ENCODE measurements at places on chromosomes 2 and 18.
A peak's percentile ranks its signal among the peaks of the same experiment; 100 is the strongest.

DNA sequence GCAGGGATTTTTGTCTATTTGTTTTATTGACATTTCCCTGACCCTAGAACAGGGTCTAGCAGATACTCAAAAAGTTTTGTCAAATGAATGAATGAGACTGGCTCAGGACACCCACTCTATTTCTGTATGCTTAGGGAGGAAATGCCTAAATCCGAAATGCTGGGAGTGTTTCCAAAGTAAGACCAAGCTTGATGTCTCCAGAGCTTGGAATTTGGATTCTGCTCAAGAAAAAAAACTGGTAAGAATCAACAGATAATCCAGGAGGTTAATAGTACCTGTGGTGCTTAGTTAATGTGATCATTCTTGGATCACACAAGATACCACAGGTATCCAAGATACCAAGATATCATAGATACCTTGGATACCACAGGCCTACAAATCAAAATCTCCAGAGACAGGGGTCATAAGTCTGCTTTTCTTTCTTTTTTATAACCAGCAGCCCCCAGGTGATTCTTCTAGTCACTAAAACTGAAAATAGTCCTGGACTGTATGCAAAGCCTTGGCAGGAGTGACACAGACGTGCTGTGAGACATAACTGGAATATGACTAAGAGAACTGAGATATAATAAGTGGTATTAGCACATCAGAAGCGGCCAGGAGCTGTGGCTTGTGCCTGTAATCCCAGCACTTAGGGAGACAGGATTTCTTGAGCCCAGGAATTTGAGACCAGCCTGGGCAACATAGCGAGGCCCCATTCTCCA lies 39.9 kb upstream of the SP3 start:
- DNase-seq: peak; percentile 57

DNA sequence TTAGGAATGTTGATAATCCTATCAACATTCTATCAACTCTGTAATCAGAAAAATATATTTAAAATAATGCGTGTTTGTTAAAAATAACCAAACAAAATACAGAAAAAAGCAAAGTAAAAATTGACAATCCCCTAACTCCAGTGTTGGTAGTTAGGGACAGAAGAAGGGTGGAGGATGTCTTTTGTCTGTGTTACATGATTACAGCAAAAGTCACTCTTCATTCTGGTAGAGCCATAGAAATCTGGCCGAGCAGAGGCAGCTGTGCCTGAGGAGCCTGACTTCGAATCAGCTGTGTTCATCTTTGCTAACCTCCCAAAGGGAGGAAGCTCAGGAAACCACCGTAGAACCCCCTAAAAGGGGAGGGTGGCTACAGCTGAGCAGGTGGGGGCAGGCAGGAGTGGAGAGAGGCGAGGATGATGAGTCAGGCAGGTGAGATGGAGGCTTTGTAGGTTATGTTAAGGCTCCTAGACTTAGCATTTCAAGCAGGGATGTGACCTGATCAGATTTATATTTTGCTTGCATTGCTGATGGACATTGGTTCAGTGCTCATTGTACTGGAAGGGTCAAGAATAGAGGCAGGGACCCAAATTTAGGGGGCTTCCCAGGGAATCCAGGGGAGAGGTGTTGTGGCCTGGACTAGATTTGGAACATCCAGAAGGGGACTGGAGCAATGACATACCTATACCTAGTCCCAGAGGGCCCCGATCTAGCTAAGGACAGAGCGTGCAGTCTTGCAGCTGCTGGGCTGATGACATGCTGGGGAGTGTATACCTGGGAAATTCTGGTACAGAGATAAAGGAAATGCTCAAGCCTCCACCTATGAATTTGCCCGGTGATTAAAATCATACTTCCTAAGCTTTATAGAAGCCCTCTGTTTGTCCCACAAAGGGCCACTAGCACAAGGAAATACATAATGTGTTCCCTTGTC lies 95.7 kb downstream of the NEDD4L start:
- DNase-seq: no peak

GRCh38 chr2:188734691-188735090 lies 239.5 kb upstream of the COL3A1 start:
- peak; percentile 1 for DNase-seq

GRCh38 chr2:237904831-237905599 lies 45.6 kb downstream of the RAMP1 start:
- DNase-seq: peak; percentile 80

- no peak for DNase-seq
These were observed 428.3 kb downstream of the NCKAP5 start for GRCh38 chr2:133139847-133140533.

DNA sequence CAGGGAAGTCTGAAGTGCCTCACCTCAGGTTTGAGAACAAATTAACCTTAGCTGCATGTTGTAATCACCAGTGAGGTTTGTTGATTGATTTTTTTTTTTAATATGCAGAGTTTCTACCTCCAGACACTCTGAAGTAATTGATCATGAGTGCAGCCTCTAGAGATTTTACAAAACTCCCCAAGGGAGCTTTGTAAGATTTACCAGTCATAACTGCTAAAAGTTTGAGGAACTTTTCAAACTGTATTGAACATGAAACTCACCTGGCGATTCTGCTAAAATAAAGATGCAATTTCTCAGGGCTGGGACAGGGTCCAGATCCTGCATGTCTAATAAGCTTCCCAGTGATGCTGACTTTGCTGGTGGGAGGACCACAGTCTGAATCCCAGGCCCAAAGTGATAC lies 339.6 kb upstream of the DCC start:
- DNase-seq: no peak

GRCh38 chr2:234502285-234502918 lies 5.5 kb upstream of the ARL4C start:
- peak; percentile 65 for DNase-seq

DNA sequence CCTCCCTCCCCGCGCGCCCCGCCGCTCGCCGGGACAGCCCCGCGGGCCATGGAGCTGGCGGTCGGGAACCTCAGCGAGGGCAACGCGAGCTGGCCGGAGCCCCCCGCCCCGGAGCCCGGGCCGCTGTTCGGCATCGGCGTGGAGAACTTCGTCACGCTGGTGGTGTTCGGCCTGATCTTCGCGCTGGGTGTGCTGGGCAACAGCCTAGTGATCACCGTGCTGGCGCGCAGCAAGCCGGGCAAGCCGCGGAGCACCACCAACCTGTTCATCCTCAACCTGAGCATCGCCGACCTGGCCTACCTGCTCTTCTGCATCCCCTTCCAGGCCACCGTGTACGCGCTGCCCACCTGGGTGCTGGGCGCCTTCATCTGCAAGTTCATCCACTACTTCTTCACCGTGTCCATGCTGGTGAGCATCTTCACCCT lies 865 bp downstream of the GALR1 start:
- no peak for DNase-seq

DNA sequence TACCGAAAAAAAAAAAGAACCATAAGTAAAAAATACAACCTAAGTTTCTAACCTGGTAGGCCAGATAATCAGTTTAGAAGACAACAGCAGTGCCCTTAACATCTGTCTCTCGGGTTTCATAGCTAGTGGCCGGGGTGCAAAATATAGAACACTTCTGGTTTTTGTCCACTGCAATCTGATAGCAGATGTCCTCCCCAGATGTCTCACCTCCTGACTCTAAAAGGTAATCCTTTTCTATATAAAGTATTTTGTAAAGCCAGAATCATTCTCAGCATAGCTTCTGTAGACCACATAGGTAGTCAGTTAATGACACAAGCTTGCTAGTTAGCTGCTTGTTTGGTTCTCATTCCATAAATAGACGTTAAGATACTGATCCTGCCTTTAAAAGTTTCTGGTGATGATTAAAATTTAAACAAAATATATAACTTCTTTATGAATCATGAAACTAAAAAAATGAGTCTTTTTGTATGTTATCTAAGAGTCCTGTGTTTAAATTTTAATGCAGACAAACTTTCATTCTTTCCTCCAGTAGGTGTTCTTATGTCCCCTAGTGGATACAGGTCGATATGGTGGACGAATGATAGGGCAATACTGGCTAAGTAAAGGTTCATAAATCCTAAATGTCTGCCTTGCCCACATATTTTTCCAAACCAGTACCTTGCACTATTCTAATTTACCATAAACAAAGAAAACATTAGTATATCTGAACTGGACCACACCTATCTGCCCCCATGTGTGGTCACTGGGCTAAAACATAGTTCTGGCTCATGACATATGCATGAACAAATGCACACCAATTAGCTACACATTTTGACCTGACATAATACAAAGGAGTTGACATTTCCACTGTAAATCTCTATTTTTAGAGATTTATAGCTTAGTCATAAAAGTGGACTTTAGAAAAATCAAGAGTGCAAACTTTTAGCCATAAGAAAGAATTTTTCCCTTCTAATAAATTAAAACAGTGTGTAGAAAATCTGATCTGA lies 171.0 kb downstream of the SRBD1 start:
- no peak for DNase-seq

DNA sequence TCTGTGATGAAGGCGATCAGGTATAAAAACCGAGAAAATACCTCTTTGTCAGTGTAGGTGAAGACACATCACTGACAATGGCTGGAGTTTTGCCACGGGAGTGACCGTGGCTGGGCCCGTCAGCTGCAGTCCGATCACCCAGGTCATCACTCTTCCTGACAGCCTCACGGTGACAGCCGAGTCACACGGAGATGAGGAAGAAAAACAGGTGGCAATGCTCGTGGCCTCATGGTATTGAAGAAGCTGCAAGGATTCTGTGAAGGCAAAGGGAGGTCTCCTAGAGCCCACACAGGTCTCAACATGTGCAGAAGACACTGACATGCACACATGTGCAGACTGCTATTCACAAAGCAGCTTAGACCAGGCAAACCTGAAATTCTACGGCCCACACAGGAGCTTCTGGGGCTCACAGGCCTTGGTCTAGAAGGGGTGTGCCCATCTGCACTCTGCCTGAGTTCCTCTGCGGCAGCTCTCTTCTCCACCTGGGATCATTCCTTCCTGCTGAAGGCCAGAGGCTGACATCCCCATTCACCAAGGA lies 7.4 kb downstream of the COPS9 start:
- no peak for DNase-seq

DNA sequence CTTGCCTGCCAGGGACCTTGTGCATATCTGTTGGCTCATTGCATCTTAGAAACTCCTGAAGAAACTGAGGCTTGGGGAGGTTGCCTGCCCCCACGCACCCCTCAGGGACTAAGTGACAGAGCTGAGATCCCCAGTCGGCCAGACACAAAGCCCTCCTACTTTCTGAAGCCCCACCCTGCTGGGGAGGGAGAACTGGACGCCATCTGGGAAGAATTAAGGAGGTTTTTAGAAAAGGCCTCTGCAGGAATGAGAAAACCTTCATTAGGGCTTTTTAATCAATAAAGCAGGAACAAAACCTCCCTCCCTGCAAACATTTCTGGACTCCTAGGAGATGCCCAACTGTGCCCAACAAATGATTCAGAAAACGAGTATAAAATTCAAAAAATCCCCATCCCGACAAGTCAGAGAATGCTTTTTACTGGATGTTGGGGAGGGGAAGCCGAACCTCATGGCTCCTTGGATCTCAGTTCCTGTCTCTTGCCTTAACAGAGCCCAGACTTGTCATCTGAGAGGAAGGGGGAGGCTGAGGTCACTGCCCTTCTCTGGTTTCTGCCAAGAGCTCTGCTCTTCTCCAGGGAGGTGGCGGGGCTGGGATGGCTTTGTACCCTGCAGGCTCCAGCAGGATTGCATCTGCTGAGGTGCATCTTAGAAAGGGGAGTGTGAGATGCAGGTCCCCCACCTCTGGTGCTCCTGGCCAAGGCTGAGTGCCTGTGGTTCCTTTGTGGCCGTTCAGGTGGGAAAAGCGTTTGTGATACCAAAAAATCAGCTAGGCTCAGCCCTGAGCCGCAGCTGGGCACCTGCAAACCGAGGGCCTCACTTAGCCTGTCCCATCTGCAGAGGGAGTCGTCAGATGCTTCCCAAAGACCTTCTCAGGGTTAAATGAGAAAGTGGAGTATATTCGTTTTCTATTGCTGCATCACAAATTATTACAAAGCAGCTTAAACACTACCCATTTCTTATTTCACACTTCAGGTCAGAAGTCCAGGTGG lies 142.4 kb downstream of the ZFP36L2 start:
- DNase-seq: peak; percentile 78

GRCh38 chr2:75460630-75461029 lies 100.1 kb downstream of the EVA1A start:
- DNase-seq: no peak

- no peak for DNase-seq
These were observed 105.5 kb downstream of the COPS8 start for GRCh38 chr2:237190966-237191713.

- DNase-seq: no peak
These were observed 507.6 kb upstream of the SPHKAP start for GRCh38 chr2:228689053-228689452.

Data from GM03348 (cell line).